Right cardiac atrium (tissue), 5 donors: ENCODE measurements at places on chromosomes 13 and 19. TPM values are rescaled to one million over a fixed set of nuclear protein-coding genes. Genes with fewer than 3 reads are reported as not detected.

CD22 gene
- 0.20 TPM for polyA plus RNA-seq

DNA sequence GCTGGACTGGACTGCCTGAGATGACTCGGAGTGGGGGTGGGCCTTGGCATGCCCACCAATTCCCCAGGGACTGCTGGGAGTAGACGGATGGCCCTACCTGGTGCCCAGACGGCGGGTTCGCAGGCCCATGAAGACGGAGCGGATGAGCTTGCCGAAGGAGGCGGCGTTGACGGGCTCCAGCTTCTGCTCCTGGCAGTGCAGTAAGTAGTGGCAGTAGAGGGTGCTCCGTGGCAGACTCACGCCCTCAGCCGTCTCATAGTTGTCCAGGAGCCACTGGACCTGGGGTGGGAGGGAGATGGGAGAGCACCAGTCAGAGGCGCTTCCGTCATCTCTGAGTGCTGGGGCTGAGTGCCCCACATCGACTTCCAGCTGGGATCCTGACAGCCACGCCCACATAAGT, 17.6 kb downstream of the DCAF15 start:
- no peak for DNase-seq

GRCh38 chr13:44474122-44474910, 100.7 kb downstream of the SERP2 start:
- DNase-seq = no peak

GRCh38 chr13:109146912-109147647, 517.7 kb downstream of the MYO16 start:
- DNase-seq = no peak

DNA sequence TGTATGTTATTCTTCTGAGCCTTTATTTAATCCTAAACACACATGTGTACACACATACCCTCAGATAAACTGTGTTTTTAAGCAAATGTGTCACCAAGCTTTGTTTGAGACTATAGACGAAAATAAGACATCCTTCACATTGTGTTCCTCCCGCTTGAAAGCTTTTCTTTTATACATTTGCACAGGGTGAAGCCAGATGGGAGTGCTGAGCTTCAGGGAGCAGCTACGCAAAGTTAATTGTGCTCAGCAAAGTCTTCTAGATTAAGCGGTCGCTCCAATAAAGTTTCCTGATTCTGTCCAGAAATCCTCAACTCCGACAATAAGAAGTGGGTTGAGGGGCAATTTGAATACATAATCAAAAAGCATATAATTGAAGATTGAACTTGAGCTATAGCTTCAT, 117.2 kb upstream of the ARGLU1 start:
- no peak for DNase-seq

IGSF23 gene
- not detected for polyA plus RNA-seq

- DNase-seq = no peak
These were observed 10.1 kb downstream of the RGCC start for GRCh38 chr13:41467425-41467945.

SHKBP1 gene
- polyA plus RNA-seq = 22.8 TPM

- DNase-seq = no peak
These were observed 193.8 kb downstream of the URI1 start for GRCh38 chr19:30135797-30136196.

ZNF439 gene
- polyA plus RNA-seq = 4.7 TPM

B9D2 gene
- 5.1 TPM for polyA plus RNA-seq

DNA sequence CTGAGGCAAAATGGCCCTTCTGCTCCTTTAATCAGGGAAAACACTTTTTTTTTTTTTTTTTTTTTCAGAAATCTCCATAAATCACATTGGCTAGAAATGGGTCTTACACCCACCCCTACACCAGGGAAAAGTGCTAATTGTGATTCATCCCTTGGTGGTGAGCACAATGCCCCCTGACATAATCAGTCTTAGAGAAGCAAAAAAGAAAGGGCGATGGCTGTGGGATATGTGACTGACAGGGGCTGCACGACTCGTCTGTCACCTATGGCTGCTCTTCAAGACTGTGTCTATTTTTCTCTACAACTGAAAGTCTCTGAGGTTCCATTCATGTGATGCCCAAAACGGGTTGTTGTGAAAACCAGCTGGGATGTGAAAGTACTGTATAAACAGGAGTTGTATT, 3.6 kb upstream of the GPC6 start:
- DNase-seq = no peak

- peak; percentile 78 for DNase-seq
These were observed 9.5 kb upstream of the INSL3 start for GRCh38 chr19:17830567-17831418.

NBEA gene
- 8.1 TPM for polyA plus RNA-seq

DNA sequence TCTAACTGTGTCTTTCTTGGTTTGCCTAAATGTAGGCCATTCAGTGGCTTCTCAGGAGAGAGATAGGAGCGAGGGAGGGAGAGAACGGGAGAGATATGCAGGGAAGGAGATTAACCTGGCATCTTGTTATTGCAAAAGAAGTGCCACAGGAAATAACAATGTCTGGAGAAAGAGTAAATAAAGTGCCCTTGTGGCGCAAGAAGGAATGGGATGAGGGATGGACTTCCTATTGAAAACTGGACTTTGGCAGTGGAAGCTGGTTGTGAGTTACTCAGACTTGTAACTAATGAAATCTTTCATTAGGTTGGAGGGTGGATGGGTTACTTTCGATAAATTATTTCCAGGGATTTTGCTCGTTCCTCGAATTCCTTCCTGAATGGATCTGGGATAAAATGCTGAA, 136.1 kb downstream of the LACC1 start:
- DNase-seq = no peak

DNA sequence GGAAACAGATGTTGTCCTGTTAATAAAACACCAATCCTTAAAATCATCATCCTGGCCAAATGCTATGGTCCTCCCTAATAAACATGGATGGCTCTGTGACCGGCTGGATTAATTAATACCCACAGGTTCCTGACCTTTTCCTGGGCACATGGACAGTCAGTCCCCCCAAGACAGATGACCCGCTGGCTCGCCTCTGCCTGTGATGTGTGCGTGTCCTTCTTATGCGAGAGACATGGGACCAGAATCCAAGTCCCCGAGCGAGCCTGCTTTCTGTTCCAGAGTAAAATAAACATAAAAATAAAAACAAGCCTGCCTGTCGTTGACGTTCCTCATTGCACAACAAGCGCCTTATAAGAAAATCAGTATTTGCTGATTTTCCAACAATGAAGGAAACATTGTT, 378.3 kb upstream of the TSHZ3 start:
- DNase-seq = no peak

GRCh38 chr13:27923794-27924528, 4.2 kb downstream of the PDX1 start:
- DNase-seq = no peak

OSCAR gene
- polyA plus RNA-seq = 0.45 TPM

GRCh38 chr13:30032263-30032662, 181.8 kb upstream of the UBL3 start:
- DNase-seq = no peak

ZNF208 gene
- polyA plus RNA-seq = 9.7 TPM

DNA sequence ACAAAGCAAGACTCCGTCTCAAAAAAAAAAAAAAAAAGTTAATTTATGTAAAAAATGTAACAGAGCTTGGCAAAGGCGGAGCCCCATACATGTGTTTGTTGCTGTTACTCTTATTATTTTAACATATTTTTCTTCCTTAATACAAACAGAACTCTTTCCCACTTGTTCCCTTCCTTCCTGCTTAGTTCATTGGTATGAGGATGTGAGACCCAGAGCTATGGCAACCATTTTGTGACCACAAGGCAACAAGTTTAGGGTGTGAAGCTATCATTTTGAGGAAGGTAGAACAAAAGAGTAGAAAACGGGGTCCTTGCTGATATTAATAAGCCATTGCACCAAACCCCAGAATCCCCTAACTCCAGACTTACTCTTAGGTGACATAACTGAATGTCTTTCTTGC, 5.4 kb downstream of the IFNL1 start:
- no peak for DNase-seq

- DNase-seq = peak; percentile 90
These were observed 1.3 kb downstream of the HCST start for GRCh38 chr19:35903550-35904179.

DNA sequence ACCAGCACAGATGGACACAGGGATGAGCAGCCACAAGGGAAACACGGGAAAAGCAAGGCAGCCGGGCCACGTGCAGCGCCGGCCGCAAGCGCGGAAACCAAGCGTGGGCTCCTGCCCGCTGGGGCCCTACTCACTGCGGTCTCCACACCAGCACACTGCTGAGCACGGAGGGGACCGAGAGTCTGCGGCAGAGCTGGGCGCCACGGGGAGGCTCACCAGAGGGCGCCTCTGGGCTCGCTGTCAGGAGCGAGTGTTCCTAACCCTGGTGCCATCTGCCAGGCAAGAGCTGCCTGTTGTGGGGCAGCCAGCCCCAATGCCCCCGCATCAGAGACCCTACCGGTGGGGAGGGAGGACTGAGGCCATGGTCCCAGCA, 26.5 kb downstream of the MPND start:
- DNase-seq = peak; percentile 81

GRCh38 chr19:41261474-41262190, 2.5 kb upstream of the HNRNPUL1 start:
- no peak for DNase-seq

- DNase-seq = no peak
These were observed 24.8 kb downstream of the ADPRHL1 start for GRCh38 chr13:113428469-113428865.

ZNF570 gene
- polyA plus RNA-seq = 3.1 TPM

- no peak for DNase-seq
These were observed 47.9 kb upstream of the MYCBP2 start for GRCh38 chr13:77374786-77375185.

DNA sequence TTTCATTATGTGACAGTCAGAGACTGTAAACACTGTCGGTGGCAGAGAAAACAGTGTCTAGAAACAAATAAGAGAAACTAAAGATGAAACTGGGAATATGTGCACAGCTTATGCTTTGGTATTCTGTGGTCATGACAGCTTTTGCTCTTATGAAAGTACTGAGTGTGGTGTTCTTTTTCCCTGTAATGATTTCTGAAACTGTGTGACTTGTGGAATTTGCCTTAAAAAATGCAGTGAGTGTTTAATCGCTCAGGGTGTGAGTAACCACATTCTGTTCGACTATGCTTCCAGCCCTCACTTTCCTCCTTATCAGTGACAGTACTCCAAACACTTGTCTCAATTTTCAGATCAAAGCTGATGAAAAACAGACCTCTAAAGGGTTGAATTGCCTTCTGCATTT, 66.9 kb upstream of the DIAPH3 start:
- no peak for DNase-seq

GRCh38 chr19:29590278-29590677, 15.8 kb upstream of the POP4 start:
- no peak for DNase-seq

CD177 gene
- polyA plus RNA-seq = 0.02 TPM

ATP8B3 gene
- 0.97 TPM for polyA plus RNA-seq

GRCh38 chr13:51240958-51241357, 18.8 kb downstream of the FAM124A start:
- no peak for DNase-seq

KLK2 gene
- not detected for polyA plus RNA-seq

DNA sequence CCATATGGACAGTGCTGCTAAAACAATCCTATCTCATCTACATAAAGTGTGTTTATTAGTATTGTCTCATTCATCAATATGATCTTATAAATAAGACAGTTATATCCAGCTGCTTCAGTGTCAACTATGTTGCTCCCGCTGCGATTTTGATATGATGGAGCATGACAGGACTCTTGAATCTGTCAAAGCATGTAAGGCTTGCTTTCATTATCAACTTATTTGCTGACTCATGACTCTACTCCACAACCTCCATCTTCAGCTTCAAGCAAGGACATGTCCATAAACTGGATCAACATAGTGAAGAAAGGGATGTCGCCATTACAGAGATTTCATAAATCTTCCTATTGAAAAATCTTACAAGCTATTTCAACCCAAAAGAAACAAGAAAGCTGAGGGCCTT, 2812.6 kb downstream of the PCDH9 start:
- DNase-seq = no peak

DNA sequence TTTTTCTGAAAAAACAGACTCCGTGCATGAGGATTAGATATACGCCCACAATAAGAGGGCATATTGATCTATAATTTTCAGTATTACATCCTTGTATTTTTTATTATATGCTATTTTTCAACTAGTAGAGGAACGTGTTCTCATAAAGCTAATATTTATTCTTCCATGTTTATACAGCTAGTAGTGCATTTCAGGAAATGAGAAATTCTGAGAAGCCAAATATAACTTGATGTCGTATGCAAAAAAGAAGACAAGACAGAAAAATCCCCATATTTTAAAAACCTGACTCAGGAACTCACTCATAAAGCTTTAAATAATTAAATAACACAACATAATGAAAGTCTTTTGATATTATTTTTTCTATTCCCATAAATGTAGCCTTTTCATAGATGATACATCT, 308.6 kb downstream of the ENOX1 start:
- no peak for DNase-seq

CEACAM21 gene
- polyA plus RNA-seq = 0.36 TPM

- no peak for DNase-seq
These were observed 52.4 kb downstream of the TEX29 start for GRCh38 chr13:111372651-111373425.

- peak; percentile 78 for DNase-seq
These were observed 11.5 kb upstream of the CNFN start for GRCh38 chr19:42401365-42402303.

DLEU7 gene
- 0.07 TPM for polyA plus RNA-seq

SPRED3 gene
- 0.27 TPM for polyA plus RNA-seq

DNA sequence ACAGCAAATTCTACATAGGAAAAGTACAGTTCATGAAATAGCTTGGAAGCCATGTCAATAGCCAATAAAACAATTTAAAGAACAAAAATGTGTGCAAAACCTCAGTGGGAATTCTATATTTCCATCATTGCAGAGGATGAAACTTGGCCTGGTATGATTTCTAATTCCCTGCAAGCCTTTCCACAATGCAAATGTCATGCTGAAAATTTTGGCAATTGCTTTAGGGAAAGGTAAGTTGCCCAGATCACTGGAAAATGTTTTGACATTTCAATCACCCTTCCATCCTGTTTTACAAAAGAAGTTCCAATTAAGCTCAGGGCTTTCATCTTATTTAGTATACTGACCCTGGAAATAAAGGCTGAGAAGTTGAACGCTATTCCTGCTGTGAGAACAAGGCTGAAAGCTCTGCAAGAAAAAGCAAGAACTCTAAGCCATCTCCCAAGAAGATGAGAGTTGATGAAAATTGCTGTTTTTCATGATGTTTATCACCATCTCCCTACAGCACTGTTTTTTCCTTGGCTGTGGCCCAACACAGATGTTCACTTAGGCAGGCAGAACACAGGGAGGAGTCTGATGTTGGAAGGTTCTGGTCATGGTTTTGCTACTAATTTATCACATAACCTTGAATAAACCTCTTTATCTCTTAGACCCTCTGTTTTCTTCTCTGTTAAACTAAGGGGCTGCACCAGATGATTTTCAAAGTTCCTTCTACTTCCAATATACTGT, 263.7 kb downstream of the KCTD12 start:
- DNase-seq = no peak
